ENCODE measurements at places on chromosomes 12 and 14. TPM values are rescaled to one million over a fixed set of nuclear protein-coding genes. Genes with fewer than 3 reads are reported as not detected.

DNA sequence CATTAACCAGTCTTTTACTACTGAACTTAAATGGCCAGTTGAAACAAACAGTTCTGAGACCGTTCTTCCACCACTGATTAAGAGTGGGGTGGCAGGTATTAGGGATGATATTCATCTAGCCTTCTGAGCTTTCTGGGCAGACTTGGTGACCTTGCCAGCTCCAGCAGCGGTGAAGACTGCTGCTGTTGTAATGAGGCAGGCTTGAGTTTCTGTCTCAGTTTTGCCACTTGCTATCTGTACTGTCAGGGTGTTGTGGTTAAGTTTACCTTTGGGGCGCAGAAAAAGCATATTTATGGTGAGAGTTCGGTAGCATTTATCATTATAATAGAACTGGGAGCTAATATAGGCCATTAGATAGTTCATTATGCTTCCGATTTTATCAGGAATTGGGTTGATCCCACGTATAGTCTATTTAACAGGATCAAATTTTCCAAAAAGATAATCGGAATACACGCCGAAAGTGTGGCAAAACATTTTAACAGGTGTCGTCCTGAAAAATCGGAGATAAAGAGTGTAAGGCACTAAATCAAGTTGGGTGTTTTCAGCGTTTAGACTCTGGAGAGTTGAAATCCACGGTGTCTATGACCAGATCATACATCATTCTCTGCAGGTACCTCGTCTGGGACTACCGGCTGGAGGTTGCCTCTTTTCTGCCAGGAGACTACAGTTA is 688 bp upstream of the NECAP1 start:
- no peak for DNase-seq

DNA sequence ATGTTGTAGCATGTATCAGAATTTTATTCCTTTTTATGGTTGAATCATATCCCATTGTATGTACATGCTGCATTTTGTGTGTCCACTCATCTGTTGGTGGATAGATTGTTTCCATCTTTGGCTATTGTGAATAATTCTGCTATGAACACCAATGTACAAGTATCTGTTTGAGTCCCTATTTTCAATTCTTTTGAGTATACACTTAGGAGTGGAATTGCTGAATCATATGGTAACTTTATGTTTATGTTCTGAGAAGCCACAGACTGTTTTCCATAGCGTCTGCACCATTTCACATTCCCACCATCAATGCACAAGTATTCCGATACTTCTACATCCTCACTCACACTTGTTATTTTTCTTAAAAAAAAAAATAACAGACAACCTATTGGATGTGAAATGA is 91.5 kb downstream of the ARF6 start:
- no peak for DNase-seq

DNA sequence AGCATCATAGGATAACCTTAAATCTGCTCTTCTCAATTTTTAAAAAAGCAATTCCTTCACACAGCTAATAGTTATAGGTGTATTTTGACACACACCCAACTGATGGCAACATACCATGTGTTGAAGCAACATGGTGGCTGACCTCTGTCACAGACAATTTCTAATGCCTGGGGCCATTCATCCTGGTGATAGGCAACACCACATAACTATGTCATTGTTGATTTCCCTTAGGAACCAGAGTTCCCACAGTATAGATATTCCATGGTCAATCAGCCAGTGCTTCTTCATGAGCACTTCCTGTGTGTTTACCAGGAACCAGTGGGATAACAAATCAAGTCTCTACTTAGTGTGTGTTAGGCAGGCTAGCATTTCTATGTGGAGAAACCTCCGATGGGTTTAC is 88.3 kb downstream of the FIGNL2 start:
- no peak for DNase-seq

SLC38A4 gene
- 0.45 TPM for total RNA-seq

SIX6 gene
- total RNA-seq, result not detected
